ENCODE measurements at places on chromosomes 6 and 20.

DNA sequence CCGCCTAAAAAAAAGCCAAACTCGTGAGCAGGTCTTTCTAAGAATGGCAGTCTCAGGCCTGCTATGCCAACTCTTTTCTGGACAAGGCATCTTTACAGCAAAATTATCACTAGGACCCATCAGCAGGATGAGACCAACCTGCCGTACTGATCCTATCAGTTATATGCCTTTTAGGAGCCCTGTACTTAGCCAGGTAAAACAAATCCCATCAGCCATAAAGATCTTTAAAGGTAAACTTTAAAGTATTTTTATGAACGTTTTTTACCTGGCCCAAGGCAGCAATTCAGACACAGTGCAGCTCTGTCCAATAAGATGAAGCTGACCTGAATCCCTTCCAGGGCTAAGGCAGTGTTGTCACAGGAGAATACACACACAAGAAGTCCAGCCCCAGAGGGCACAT lies 51.3 kb upstream of the TGM3 start:
- DNase-seq, result no peak

DNA sequence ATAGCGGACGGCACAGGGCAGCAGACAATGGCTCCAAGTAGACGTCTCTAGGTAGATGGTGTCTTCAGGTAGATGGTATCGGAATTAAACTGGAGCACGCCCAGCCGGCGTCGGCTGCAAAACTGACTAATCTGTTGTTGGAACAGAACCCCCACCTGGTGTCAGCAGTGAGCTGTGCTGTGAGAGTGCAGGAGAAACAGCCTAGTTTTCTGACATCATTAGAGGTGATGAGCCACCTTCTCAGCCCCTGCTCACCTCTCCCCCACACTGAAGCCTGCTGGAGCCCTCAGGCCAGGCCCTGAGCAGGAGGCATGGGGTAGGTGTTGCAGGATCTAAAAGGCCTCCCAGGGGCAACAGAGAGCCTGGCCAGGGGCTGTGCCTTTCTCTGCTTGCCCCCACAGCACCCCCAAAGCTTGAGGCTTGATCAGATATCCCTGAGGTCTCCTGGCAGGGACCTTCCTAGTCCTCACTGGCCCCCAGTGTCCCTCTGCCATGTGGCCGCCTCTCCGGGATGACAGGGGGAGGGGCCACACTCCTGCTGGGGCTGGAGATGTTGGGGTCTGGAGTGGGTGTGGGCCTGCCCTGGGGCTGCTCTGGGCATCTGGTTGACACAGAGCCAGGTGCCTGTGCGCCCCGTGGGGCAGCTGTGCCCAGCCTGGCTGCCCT lies 6.9 kb upstream of the HELZ2 start:
- DNase-seq, result no peak

DNA sequence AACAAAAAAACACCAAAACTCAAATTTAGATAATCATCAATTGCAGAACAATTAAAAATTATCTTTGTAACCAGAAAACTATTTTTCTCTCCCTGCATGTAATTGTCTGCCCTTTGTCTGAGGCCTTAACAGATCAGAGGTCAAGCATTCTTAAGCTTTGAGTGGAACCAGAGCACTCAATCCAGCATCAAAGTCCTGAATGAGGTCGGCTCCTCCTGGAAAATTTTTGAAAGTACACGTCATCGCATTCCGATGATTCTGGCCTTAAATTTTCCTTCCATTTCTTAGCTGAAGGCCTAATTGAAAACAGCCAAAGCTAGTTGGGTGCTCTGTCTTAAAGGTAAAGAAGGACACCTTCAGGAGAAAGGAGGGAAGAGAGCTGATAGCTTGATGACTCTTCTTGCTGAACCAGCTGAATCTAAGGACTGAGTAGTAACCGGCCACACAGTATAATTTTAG lies 510.2 kb upstream of the SULF2 start:
- DNase-seq, result no peak

GRCh38 chr6:106082735-106083398 lies 3.3 kb upstream of the PRDM1 start:
- no peak for DNase-seq

DNA sequence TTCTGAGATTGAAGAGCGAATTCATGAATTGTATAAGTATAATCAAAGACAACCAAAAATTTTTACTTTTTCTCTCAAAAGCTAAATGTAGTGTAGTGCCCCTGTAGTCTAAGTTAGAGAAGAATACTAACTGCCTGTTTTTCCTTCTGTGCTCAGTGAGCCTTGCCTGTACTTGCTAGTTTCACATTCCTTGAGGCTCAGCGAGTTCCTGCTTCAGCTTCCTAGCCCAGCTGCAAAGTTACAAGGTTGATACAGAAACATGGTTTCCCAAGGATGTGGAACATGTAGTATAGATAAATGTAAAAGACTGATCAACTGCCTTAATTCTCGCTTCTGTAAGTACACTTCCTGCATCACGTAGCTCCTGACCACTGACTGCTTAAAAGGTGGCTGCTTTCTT lies 33.1 kb upstream of the SEC63 start:
- no peak for DNase-seq

GRCh38 chr20:49775229-49775693 lies 37.4 kb upstream of the SLC9A8 start:
- no peak for DNase-seq

DNA sequence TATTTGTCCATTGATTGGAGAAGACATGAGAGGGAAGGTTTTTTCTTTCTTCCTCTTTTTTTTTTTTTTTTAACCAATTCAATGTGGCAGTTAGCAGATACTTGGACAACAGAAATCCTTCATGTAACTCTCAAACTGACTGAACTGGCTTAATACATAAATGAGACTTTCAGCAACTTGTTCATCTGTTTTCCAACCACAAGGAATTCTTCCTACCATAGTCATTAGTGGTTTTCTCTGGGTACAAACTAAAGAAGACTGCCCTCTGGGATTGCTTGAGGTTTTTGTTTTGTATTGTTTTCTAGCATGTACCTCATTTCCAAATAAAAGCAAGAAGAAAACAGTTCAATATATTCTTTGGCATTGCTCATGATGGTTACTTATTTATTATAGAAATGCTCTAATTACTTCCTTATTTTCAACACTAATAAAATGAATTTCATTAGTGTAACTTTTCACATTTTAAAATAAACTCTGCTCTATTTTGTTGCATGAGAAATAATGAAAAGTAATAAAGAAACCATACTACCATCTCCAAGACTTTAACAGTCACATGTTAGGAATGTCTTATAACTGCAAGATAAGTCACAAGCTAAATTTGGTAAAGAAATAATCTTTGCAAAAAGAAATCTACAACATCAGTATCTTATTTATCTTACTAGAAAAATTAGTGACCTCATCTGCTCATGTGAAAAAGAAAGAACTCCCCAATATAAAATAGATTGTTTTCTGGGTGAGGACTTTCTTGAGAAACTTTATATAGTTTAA lies 52.0 kb downstream of the ME1 start:
- no peak for DNase-seq

- DNase-seq, result no peak
Measured at GRCh38 chr20:10436053-10436699, 1.1 kb downstream of the SLX4IP start.
